Breast epithelium (tissue), 4 donors: ENCODE measurements at places on chromosomes 2 and 18. TPM values are rescaled to one million over a fixed set of nuclear protein-coding genes. Genes with fewer than 3 reads are reported as not detected.

Gene LAMA3
- total RNA-seq: 43.4 TPM

Gene C1QL2
- not detected for total RNA-seq

DNA sequence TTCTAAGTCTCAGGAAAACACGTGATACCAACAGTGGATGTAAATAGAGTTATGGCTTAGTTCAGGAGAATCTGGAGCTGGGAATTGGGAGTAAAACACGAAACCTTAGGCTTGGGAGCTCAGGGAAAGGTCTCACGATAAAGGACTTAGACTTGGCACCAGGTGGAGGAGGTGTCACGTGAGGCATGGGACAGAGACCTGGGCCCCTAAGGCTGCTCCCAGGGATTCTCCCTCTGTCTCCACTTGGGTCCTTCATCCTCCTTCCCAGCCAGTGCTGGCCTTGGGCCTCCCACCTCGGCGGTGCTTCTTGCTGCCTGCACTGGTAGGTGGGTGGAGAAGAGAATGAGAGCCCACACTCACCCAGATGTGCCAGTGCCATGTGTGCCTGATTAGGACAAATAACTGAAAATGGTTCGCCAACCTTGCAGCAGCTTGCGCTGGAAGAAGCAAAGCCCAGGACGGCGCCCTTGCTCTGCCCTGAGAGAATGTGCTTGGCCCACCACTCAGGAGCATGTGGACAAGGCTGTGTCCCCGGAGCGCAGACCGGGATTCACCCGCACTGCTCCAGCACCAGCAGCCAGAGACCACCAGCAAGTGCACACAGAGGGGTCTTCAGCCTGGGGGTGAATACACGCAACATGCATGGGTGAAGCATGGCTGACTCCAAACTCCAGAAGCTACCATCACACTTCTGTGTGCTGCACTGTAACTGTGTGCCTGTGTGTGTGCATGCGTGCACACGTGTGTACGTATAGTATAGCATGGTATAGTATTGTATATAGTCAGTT, 48.1 kb downstream of the PSMG2 start:
- H3K4me3 ChIP-seq: no peak overlapping the region
- no peak overlapping the region for H3K27ac ChIP-seq
- H3K4me1 ChIP-seq: no peaks in the 10 kb centered on the region
- no peak for DNase-seq

DNA sequence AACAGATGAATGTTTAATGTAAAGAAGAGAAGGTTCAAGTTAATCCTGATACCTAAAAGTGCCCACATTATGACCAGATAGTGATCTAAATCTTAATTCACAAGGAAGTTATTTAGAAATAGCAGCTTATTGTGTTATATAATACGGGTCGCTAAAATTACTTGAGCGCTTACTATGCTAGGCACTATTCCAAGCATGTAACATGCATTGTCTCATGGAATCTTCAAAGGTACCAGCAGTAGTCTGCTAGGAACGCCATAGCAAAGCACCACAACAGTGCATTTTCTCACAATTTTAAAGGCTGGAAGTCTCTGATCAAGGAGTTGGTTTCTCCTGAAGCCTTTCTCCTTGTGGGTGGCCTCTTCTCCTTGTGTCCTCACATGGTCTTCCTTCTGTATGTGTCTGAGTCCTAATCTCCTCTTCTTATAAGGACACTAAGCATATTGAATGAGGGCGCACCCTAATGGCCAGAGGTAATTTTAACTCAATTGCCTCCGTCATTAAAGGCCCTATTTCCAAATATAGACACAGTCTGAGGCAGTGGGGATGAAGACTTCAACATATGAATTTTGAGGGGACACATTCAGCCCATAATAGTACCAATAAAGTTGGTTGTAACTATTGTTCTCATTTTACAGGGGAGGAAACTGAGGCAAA, 118.4 kb downstream of the LRRC30 start:
- no peak overlapping the region for H3K4me3 ChIP-seq
- H3K27me3 ChIP-seq: no peaks in the 10 kb centered on the region
- no peaks in the 10 kb centered on the region for H3K36me3 ChIP-seq
- H3K27ac ChIP-seq: no peak overlapping the region

DNA sequence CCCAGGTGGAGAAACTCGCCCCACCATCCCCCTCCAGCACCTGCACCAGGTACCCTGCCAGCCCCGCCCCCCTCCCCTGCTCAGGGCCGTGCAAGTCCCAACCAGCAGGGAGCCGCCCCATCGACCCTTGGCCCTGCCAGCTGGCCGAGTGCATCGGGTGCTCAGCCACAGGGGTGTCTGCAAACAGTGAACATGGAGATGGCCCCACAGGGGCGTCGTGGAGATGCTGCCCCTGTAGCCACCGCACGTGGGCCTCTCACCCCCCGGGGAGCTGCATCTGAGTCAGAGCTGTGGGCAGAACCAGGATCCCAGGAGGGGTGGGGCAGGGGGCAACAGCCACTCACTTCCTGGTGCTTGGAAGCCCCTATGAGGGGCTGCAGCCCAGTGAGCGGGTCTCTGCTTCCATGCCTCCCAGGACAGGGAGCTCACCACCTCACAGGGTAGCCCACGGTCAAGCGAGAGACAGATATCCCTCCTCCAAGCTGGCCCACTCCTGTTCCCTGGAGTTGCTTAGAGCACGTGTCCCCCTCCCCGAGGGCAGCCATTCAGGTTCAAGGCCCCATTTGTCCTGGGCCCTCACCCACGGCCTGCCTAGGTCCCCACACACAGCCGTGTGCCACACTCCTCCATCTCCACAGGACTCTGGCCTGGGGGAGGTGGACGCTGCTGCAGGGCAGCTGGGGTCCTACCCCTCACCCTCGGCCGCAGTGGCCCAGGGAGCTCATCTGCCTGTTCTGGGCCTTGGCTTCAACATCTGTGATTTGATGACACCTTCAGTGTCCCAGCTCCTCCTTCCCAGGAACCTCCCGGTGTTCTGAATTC, 1.1 kb upstream of the MAB21L4 start:
- no peaks in the 10 kb centered on the region for H3K27me3 ChIP-seq
- no peak overlapping the region for H3K4me3 ChIP-seq
- no peaks in the 10 kb centered on the region for H3K36me3 ChIP-seq
- H3K27ac ChIP-seq: peak overlapping the region; percentile 82
- no peak for DNase-seq
